ENCODE measurements at places on chromosomes 16 and 17.

- no peak for DNase-seq
Observed at GRCh38 chr17:54235571-54235970, 412.8 kb downstream of the KIF2B start.

DNA sequence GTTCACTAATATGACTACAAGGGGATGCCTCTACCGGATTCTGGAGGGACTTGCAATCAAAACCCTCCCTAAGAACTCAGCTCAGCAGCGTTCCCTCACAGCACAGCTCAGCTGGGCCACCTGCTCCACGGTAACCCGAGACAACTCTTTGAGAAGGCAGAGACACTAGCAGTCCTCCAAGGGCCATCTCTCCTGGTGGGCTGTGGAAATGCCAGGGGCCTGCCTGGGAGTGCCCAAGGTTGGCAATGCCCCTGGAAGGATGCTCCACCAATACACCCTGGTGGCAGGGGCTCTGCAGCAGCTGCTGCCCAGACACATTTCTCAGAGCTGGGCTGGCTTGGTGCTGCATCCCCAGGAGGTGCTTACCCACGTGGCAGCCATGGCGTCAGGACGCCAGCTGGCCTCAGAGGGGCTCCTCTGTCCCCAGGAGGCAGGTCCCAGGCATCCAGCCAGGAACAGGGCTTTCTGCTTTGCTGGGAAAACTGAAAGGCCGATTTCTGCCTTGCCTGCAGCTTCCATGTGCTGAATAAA is 16.5 kb downstream of the CDIP1 start:
- peak; percentile 79 for DNase-seq

DNA sequence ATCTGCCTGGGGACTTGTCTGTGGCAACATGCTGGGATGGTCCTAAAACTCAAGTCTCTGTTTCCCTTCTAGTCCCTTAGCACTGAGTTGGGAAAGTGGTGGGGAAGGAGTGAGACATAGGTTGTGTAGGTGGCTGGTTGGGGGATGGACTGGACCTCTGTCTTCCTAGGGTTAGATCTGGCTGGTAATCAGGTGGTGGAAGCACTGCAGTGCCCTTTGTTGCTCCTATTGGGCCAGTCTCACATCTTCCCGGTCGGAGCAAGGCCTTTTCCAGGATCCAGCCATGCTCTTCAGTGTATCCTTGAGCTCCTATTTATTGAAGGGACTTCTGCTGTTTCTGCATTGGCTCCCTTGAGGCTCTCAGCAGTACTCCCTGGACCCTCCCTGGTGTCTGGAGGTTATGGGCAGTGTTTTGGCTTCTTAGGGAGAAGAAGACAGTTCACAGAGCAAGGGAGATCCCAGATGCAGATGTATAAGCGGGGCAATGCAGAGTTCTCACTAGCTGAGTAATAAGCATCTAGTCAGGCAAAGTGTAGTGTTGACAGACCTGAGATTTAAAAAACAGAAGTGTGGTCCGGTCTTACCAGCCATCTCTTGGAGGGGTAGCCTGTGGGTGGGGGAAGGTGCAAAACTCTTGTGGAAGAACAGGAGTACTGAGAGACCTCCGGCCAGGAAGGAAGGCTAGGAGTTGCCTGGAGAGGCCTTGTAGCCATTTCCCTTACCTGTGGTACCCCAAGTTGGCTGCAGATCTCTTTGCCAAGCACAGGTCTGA is 1.3 kb upstream of the NUTF2 start:
- no peak for DNase-seq

DNA sequence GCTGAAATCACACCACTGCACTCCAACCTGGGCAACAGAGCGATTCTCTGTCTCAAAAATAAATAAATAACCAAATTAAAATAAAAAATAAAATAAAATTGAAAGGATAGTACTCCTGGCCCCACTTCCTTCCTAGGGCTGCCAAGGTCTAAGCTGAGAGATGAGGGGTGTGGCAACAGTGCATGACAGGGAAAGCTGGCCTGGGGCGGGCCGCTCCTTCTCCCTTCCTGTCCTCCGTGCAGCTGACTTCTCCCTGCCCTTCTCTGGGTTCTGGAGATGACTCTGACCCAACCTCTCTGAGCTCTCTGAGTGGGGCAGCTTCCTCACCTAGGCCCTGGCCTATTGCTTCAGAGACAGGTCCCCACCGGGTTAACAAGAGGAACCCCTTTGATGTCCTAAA is 8.7 kb upstream of the SLC25A39 start:
- DNase-seq = no peak

GRCh38 chr17:43840814-43841213 is 6.2 kb upstream of the CD300LG start:
- no peak for DNase-seq

GRCh38 chr16:71259086-71259485 is 28.6 kb upstream of the HYDIN start:
- no peak for DNase-seq

DNA sequence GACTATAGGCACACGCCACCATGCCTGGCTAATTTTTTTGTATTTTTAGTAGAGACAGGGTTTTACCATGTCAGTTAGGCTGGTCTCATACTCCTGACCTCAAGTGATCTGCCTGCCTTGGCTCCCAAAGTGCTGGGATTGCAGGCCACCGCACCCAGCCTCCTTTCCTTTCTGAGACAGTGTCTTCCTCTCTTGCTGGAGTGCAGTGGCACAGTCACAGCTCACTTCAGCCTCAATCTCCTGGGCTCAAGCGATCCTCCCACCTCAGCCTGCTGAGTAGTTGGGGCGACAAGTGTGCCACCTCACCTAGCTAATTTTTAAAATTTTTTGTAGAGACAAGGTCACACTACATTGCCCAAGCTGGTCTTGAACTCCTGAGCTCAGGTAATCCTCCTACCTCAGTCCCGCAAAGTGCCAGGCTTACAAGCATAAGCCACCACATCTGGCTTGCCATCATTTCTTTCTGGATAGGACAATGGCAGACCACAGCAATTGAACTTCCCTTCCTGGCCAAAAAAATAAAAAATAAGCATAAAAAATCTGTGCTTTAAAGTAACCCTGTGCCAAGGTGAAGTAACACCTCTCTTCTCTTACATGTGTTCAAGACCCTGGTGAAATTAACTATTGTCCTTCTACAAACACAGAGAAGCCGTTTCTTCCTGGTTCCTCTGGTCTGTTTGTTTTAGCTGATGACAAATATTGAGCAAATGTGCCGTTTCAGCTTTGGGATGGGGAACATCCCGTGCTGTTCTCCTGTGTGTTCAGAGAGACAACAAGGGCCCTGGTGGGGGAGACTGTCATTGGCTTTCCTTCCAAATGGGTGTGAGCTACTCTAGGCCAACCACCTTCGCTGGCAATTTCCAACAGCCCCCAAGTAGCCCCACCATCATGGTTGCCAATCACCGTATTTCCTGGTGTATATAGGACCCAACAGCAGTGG is 60.2 kb downstream of the EMP2 start:
- no peak for DNase-seq

DNA sequence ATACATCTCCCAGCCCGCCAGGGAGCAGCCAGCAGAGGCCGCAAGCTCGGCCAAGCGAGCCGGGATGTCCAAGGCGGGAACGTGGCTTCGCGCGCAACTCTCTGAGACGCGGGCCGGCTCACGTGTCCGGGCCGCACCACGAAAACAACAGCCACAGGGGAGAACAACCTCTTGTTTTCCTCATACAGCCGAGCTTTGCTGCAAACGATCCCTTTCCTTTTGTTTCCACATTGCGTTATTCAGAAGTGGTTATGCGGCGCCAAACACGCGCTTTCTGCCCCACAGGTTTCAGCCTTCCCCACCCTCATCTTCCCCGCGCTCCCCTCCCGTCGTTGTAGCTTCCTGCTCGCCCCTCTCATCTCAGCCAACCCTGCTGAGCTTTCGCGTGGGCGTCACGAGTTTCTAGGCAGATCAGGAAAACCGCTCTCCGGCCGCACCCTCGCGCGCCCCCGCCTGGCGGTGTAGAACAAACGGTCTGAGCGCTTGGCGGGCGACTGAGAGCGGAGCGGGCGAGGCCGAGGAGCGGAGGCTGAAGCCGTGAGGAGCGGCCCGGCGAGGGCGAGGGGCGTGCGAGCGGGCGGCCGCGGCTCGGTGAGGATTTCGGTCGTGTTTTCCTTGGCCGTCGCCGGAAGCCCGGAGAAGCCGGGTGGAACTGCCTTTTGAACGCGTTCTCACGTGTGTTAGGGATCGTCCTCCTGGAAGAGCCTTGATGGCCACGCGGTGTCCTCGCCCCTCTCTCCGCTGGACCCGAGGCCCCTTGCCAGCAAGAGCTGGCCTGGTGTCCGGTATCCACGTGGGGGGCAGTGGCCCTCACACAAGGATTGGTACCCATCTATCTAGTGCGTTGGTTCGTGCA is 6.6 kb upstream of the SMARCD2 start:
- DNase-seq = peak; percentile 70

DNA sequence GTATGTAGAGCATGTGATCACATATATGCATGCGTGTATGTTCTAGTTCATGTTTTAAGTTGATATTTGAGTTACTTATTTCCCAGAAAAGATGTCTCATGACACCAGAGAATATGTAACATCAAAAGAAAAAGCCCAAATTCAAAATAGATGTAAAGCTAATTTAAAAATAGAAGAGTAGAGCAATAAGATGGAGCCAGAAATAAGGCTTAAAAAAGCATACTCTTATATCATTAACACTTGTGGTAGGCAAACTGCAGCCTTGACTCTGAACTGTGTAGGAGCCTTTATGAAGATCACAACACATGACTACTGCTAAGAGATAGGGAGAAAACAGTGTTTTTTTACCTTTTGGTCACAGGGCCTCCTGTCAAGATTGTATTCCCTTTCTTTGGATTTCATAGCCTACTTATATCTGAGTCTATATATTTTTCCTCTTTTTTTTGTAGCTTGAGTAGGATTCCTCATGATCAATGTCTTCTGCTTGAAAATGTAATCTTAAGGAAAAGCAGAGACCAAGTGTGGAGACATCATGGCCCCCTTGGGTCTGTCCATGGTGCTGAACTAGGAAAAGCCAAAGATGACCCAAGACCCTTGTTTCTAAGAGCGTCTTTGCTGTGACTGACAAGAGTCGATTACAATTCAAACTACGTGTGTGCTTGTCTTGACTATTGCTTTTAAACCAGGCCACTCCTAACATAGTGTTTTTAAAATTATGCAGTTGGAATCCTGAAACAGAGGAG is 390.4 kb downstream of the SHISA9 start:
- DNase-seq = no peak

DNA sequence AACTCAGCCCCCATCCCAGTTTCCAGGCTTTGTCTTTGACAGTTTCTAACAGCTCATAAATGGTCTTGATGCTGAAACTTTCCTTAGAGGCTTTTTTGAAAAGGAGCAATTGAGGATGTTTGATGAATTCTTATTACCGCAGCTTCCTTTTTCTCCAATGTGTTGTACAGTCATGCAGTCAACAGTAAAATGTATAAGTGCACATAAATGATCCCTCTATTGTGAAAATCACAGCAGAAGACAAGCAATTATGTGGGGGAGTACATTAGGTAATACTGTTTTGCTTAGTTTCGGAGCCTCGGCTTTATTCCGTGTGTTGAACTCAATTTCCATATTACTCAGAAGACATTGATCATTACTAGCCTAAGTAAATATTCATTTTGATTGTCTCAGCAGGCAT is 673.7 kb downstream of the CDH8 start:
- DNase-seq = no peak

DNA sequence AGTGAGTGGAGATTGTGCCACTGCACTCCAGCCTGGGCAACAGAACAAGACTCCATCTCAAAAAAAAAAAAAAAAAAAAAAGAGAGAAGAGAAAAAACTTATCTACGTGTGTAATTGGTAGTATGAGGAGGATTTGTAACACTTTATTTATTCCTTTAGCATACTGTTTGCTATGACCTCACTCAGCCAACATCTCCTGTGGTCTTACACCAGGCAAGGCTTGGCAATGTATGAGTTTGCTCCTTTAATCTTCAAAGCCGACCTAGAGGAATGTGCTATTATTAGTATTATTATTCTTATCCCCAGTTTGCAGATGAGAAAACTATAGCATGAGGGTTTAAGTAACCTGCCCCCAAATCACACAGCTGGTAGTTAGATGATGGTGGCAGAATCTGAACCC is 35.8 kb upstream of the HAPSTR1 start:
- no peak for DNase-seq

- DNase-seq = no peak
Observed at GRCh38 chr17:50955160-50955559, 89.0 kb upstream of the TOB1 start.

DNA sequence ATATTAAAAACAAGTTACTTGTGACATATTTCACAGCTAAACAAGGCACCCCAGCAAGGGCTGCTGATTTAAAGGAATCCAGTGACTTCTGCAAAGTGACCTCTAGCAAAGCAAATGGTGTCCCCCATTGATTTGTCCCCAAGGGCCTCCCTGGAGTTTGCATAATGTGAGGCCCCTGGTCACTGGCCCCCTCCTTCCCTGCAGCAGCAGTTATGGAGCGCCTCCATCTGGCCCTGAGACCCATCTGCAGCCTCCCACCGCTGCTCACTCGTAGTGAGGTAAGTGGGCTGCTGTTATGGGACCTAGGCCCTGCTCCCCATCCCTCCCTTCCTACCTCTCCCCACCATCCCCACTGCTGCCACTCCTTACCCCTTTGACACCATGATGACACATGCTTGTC is 19.6 kb upstream of the EEF2K start:
- no peak for DNase-seq

- no peak for DNase-seq
Observed at GRCh38 chr17:22435231-22435974, 743.1 kb downstream of the KCNJ18 start.

- no peak for DNase-seq
Observed at GRCh38 chr17:73068322-73069153, 23.9 kb downstream of the SLC39A11 start.

DNA sequence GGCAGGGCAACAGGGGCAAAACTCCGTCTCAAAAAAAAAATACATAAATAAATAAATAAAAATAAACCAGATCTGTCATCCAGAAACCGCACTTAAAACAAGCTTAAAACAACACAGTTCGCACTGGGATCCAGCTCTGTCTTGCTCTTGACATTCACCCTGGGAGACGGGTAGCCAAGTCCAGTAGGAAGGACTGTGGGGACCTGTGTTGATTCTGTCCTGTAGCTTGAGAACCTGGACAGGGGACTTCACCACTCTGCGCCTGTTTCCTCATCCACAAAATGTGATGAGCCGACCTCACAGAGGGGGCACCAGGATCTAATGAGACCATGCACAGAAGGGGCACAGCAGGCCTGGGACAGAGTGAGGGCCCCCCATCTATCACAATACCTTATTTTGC is 1.5 kb upstream of the RAI1 start:
- no peak for DNase-seq

DNA sequence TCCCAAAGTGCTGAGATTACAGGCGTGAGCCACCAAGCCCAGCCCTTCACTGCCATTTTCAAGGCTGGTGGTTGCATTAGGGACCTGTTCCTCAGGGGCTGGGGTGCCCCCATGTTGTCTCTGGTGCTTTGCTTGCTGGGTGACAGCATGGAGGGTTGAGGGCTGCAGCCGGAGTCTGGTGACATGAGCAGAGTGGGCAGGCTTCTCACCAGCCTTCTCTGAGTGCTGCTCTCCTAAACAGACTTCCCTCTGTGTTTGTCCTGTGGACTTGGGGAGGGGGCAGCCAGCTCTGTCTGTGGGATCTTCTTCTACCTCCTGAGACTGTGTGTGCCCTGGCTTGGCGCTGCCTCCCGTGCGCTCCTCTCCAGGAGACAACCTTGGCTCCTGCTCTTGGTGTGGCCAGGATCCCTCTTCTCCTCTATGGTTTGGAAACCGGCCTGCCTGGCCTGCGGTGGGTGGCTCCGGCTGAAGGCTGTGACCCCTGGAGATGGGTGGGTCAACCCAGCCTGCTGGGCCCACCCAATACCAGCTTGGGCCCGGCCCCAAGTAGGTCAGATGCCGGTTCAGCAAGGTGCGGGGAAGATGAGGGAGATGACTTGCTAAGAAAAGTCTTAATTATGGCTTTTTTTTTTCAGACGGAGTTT is 72.1 kb downstream of the PDPK1 start:
- no peak for DNase-seq

GRCh38 chr16:29903590-29903989 is 3.3 kb downstream of the ASPHD1 start:
- no peak for DNase-seq

Measured in anterior cingulate cortex (tissue), 58 donors.